Epithelial cell of prostate (primary cell): ENCODE measurements at places on chromosomes 3 and 15.

- DNase-seq = no peak
These were observed 106.5 kb upstream of the CRBN start for GRCh38 chr3:3286014-3286413.

- no peak for DNase-seq
These were observed 3.0 kb downstream of the SPINT1 start for GRCh38 chr15:40846841-40847222.

- DNase-seq = no peak
These were observed 492.2 kb downstream of the AGBL1 start for GRCh38 chr15:86571873-86572272.

GRCh38 chr15:85709250-85709649, 85.5 kb downstream of the KLHL25 start:
- DNase-seq = no peak

DNA sequence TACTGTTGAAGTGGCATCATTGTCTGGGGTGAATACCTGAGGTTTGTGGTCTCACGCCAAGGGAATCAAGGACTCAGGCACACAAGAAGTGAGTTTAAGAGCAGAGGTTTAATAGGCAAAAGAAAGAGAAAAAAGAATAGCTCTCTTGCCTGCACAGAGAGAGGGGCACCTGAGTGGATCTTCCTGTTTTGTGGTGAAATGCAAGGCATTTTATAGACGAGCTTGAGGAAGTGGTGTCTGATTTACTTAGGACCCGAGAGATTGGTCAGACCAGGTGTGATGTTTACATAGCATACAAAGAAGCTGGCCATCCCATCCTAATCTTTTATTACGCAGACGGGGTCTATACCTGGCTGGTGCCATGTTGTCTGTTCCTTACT, 13.2 kb downstream of the CCR5 start:
- DNase-seq = no peak

DNA sequence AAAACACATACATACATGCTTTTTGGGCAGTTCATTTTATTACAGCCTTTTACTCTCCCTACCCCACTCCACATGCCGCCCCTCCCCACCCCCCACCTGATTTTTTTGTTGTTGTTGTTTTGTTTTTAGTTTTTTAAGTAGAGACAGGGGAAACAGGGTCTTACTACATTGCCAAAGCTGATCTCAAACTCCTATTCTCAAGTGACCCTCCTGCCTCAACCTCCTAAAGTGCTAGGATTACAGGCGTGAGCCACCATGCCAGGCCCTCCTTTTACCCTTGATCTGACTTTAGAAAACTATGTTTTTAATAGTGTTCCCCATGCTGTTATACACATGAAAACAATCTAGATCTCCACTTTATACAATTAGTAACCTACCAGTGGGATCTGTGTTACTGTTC, 14.8 kb downstream of the PDE12 start:
- DNase-seq = no peak

DNA sequence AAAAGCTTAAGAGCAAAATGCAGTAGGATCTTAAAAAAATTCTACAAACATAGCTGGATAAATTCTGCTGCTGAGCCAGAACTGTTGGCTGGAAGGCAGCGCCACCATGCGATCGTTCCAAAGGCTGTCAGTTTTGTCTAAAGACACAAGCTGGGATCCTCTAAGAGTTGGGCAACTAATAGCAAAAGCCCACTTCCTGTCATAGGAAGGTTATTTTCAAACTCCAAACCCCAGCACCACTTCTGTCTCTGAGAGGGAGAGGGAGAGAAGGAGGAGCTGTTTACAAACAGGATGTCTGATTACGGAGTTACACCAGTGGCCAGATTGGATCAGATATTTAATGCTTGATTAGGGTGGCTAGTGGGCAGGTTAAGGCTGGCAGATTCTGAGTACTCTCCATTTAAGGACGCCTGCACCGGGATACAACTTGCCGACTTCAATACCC, 44.0 kb downstream of the EIF4E3 start:
- no peak for DNase-seq

DNA sequence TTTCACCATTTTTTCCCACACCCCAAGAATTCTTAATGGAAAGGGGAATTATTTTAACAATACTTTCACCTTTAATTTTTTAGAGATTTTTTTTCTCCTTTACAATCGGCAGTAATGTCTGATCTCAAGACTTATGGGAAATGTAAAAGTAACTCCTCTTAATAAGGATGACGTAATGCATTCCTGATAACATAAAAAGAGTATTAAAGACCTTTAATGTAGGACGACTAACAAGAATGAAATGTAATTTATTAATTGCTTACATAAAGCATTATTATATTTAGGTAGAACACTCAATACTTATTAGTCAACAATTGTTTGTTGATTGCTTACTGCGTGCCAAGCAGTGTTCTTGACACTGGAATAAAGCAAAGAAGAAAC, 416.8 kb upstream of the NAALADL2 start:
- no peak for DNase-seq

DNA sequence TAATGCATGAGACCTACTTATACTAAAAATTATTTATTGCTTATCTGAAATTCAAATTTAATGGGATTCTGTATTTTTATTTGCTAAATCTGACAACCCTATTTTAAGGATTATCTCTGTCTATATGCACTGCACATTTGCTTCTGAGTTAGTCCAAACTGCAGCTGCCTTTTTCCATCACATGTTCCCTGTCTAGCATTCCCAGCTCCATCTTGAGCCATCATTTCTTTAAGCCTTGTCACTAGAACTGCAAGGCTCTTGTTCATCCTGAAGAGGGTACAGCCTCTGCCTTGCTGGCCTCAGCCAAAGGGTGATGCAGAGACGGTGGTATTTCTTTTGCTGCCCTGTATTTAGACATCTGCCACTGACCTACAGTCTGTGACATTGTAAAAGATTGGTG, 125.8 kb upstream of the STT3B start:
- DNase-seq = no peak

DNA sequence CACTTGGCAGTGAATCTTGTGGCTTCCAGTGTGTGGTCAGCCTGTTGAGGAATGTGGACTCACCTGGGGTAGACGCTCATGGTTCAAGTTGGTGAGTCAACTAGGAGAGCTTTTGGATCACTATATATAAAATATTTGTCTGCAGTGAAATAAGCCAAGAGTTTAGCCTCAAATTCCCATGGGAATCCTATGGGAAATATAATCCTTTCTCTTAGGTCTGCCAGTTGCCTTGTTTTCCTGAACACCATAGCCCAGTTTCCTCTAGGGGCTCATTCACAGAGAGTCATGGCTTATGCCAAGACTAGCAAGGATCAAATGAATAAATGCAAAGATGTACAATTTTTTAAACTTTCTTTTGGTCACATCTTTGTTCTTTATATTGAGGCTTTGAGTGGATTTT, 100.1 kb upstream of the NPHP3 start:
- no peak for DNase-seq

- peak; percentile 22 for DNase-seq
These were observed 68.0 kb downstream of the TFG start for GRCh38 chr3:100777271-100777670.

- DNase-seq = no peak
These were observed 64.6 kb downstream of the CPN2 start for GRCh38 chr3:194286375-194287146.

DNA sequence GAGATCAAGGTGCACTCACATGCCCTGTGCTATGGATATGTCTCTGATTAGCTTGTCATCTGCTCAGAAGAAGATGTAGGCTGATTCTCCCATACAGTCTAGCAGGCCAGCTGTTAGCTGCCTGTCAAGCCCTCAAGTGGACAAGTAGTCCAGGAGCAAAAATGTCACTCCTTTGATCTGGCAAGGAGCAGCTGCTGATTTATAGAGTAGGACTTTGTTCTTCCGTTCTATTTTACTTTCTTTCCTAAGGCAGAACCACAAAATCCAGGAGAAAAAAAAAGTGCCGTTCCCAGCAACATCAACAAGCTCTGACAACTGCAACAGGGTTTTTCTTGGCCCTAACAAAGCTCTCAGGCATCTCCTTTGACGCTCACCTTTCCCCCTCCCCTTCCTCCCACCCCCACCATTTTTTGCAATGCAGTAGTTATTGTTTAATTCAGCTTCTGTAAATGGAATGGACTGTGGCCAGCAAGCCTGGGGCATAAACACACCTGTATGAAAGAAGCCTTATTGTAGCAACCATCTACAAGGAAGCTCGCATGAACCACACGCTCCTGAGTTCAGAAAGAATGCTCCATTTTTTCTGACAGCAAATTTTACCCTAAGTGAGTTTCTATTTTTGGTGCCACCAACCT, 196.3 kb downstream of the MEIS2 start:
- peak; percentile 85 for DNase-seq

- DNase-seq = peak; percentile 63
These were observed 499.4 kb upstream of the MDFIC2 start for GRCh38 chr3:70811880-70812279.

GRCh38 chr15:67783303-67783702, 42.0 kb upstream of the SKOR1 start:
- DNase-seq = no peak

DNA sequence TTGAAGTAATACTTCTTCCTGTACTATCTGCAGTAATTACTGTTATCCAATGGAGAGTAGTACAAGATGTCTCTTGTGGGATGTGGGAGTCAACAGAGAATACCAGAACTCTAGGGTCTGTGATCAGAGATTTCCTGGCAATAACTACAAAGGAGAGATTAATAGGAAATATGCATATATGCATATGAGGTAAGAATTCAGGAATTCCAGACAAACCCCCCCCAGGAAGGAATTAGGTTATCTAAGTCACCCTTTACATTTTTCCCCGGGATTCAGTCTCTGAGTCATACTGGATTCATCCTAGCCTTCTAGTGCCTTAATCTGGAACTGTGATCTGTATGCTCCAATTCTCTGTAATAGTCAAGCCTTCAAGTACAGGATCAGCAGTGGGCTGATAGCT, 49.4 kb downstream of the GTF2E1 start:
- no peak for DNase-seq

DNA sequence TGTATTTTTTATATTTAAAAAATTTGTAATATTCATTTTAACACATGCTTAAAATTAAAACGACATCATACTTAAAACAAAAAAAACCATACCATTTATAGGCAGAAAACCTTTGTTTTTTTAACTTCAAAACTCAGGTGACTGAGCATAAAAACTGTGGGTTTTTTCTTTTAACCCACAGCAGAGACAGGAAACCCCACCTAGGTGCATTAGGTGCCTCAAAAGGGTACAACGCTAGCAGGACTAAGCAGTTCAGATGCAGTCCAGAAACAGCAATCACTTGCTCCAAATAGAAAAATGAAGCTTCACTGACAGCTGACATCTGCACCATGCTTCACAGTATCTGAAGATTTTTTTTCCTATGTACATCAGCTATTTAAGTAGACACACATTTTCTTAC, 52.3 kb downstream of the GLB1 start:
- DNase-seq = no peak

DNA sequence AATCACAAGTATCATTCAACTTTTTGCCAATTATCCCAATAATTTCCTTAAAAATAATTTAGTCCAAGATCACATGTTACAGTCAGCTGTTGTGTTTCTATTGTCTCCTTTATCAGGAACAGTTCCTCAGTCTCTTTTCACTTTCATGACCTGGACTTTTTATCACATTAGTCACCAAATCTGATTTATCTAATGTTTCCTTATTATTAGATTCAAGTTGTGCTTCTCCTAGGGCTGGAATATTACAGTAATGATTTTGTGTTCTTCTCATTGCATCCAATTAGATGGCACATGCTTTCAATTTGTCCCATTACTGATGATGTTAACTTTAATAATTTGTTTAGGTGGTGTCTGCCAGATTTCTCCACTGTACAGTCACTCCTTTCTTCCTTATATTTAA, 66.3 kb upstream of the DCBLD2 start:
- no peak for DNase-seq

- DNase-seq = no peak
These were observed 75.5 kb downstream of the EBLN2 start for GRCh38 chr3:73136941-73137340.

GRCh38 chr3:21913791-21914190, 162.8 kb upstream of the ZNF385D start:
- DNase-seq = no peak

DNA sequence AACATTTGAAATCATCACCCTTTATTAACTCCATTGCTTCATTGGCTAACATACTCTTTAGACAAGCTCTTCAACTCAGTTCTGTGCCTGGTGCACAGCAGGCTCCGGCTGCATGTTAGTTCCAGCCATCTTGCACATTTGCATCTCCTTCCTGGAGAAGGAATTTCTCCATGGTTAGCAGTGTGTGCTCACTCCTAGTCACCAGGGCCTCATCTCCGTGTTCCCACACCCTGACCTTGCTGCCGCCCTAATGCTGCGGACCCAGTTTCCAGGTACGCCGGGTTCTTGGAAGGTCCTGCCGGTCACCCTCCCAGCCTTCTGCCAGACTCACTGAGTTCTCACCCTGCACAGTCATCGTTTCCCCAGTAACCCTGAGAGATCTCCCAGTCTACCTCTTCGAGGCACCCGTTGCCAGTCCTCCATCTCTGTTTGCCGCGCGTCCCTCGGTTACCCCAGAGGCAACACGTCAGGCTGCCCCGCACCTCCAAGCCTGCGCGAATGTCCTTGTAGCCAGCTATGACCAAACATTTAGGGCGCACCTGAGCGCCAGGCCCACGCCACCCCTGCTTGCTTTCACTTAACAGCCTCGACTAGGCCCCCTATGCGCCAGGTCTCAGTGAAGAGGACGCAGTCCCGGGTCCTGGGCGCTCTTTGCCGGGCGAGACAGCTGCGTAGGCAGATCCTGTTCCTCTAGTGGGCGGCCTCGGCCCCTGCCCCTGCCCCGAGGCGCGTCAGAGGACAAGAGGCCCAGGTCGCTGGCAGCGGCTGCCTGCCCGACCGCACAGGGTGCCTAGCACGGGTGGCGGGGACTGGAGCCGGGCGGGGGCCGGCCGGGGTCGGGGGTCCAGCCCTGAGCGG, 747 bp upstream of the ZNF592 start:
- DNase-seq = peak; percentile 12

DNA sequence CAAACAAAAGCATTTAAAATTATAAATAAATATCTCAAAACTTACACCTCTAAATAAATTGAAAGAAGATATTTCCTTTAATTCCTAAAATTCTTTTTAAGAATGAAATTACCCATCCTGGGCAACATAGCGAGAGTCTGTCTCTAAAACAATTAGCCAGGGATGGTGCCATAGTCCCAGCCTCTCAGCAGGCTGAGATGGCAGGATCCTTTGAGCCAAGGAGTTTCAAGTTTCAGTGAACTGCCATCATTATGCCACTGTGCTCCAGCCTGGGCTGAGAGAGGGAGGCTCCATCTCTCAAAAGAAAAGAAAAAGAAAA, 25.4 kb downstream of the AADAC start:
- DNase-seq = no peak

GRCh38 chr3:137988152-137988551, 21.8 kb upstream of the CLDN18 start:
- DNase-seq = peak; percentile 20

DNA sequence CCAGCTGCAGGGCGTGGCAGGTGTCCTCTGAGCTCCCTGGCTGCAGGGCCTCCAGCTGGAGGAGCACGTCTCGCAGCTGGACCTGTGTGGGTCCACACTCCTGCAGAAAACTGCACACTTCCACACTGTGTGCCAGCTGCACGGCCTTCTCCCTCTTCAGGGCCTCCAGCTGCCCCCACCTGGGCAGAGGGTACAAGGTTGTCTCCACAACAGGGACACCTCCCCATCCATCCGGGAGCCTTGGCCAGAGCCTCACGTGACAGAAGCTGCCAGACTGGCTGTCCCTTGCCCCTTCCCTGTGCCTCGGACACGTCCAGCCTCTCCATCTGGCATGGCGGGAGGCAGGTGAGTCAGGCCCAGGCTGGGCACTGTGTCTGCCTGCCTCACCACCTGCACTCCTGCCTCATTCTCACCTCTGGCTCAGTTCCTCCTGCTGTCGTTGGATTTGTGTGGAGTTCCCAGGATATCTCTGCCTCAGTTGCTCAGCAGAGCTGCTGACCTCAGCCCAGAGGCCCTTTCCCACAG, 14.5 kb downstream of the SPTBN5 start:
- DNase-seq = no peak
